ENCODE measurements at places on chromosomes 11 and 22. TPM values are rescaled to one million over a fixed set of nuclear protein-coding genes. Genes with fewer than 3 reads are reported as not detected.

DNA sequence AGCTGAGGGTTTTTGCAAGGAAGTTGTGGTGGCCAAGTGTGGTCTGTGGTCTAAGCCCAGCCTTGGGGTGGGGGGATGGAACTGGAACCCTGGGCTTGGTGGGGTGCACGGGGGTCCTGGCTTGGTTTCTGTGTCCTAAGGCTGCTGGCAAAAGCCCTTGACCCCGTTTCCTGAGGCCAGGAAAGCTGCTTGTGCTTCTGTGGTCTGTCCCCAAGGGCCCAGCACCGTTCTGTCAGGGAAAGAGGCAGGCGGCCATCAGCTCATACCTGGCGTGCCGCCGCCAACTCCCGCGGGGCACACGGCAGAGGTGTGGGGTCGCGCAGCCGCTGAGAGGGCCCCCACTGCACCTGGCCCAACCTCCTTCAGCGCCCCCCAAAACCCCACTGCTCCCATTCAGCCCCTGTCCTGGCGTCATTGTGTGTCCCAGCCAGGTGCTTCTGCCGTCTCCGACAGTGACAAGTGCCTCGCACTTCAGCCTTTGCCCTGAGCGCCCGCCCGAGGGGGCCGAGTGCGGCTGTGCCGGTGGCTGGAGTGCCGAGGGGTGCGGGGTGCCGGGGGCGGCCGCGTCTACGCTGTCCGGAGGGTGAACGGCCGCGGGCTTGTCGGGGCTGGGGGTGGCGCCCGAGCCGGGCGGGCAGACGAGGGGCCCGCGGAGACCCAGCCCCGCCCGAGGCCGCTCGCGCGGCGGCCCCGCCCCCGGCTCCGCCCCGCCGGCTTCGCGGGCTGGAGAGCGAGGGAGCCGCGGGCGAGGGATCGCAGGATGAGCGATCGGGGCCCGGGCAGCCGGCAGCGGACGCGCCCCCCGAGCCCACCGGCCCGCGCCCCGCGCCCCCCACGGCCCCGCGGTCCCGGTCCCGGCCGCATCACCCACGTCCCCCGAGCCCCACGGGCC lies at the start of gene CNIH2:
CNIH2 (plus strand) TSS at position 705 of the 892 bp plus-strand sequence. CDS start 282 bp downstream, outside the sequence.
- DNase-seq = no peak

GRCh38 chr11:12505183-12505582 lies 127.8 kb downstream of the PARVA start:
- no peak for DNase-seq

DNA sequence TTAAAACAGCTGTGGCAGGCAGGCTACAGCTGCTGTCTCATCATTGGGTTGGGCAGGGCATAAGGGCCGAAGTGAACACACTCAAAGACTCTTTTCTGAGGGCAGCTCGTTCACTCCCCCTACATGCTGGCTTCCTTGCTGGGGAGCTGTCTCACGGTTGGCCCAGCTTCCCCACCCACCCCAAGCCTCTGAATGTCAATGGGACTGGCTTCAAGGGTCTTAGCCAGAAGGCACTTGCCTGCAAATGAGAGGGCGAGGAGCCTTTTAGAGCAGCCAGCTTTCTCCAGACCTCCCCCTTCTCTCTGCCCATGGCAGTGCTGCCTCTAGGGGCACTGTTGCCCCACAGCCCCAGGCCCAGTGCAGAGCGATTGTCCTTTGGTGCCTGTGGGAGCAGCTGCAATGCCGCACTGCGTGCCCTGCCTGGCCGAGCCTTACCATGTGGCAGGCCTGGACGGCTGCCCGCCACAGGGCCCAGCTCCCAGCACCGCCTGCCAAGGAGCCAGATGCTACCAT lies 94.7 kb upstream of the RASSF10 start:
- no peak for DNase-seq

- DNase-seq = no peak
Measured at GRCh38 chr11:116736763-116737162, 36.0 kb downstream of the BUD13 start.

DNA sequence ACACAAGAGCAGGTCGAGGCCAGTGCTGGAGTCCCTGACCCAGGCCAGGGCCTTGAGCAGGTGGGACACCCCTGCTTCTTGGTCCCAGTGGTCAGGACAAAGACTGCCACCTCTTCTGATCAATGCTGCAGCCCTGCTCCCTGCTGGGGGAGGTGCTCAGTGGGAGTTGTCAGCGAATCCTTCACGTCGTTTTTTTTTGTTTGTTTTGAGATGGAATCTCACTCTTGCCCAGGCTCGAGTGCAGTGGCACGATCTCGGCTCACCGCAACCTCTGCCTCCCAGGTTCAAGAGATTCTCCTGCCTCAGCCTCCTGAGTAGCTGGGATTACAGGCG lies 34.7 kb downstream of the NUP50 start:
- no peak for DNase-seq

GRCh38 chr22:46121079-46121478 lies 29.2 kb upstream of the PPARA start:
- DNase-seq = no peak

- DNase-seq = no peak
Measured at GRCh38 chr11:23497040-23497439, 636.8 kb upstream of the CCDC179 start.

The BTBD10 gene
- total RNA-seq = 34.8 TPM

The CNTF gene
- 1.6 TPM for total RNA-seq

The LRRC4C gene
- total RNA-seq = 14.0 TPM

GRCh38 chr11:111461460-111462235 lies 50.5 kb downstream of the BTG4 start:
- DNase-seq = peak; percentile 37

The CNIH2 gene
- total RNA-seq = 21.3 TPM

GRCh38 chr11:69136471-69136870 lies 19.3 kb upstream of the SMIM38 start:
- no peak for DNase-seq

DNA sequence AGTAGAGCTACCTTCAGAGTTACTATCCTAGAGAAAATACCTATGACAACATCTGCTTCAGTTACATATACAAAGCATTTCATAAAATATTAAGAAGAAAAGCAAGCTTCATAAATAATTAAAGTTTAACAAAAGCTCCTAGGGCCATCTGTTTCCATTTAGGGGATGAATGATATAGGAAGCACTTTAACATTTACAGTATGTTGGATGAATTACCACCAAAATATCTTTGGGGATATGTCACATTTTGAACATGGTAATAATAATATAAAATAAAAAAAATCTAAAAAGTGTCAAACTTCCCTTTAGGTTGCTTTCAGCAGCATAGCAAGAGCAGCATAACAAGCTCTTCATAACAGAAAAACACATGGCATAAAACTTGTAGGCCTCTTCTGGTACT lies 104.6 kb downstream of the ATG16L2 start:
- DNase-seq = no peak

DNA sequence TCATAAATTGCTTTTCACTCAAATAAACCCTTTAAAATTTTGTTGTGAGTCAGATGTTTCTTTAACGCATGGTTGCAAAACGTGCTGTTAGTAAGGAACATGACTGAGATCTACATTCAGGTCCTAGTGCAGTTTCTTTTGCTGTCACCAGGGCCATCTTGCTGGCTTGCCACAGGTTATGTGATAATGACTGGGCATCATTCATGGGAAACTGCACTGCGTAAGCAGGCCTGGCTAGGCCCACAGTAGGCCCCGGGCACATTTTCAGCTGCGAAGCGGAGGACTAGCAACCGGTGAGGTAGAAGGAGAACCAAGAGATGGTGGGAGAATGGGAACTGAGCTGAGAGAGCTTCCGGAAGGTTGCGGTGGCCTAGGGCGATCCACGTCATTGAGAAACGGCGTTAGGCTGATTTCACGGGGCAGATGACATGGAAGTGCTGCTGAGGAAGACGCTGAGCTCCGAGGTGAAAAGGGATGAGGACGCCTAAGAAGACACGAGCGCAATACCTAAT lies 3.2 kb upstream of the KLHDC7B start:
- DNase-seq = no peak

The MMP1 gene
- total RNA-seq = 6.5 TPM

DNA sequence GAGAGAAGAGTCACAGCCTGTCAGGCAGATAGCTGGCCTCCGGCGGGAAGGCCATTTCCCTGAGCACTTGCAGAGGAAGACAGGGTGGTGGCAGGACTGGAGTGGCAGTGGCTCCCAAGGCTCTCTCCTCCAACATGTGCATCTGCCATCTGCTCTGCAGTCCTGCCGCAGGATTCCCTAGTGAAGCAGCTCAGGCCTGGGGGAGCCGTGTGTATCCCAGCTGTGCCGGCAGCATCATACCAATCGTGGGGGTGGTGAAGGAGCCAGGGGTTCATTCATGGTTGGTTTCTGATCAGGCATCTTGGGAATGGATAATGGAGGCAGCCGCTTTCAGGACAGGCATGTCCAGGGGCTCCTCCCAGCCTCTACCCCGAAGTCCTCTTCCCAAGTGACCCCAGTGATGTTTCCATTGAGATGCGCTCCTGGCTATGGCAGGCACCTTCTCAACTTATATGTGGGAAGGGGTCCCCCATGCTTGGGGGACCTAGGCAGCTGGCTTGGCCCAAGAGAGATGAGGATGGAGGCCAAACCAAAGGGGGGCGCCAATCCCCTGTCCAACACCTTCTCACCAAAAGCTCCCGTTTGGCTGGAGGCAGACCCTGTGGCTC lies 6.1 kb downstream of the TAGLN start:
- no peak for DNase-seq

The PRSS23 gene
- 47.1 TPM for total RNA-seq

The RIMBP3B gene
- total RNA-seq = 0.29 TPM

- DNase-seq = no peak
Measured at GRCh38 chr11:64384981-64385944, 26.3 kb downstream of the RPS6KA4 start.

DNA sequence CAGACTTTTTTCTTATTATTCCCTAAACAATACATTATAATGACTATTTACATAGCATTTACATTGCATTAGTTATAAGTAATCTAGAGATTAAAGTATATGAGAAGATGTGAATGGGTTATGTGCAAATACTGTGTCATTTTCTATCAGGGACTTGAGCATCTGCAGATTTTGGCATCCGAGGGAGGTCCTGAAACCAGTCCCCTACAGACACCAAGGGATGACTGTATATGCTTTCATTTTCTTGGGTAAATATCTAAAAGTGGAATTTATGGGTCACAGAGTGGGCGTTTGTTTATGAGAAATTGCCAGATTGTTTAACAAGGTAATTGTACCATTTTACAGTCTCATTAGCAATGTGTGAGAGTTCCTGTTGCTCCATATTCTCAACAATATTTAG lies 454.5 kb upstream of the API5 start:
- no peak for DNase-seq

- no peak for DNase-seq
Measured at GRCh38 chr11:117204283-117205080, 5.3 kb downstream of the TAGLN start.

GRCh38 chr22:40499209-40499623 lies 128.8 kb downstream of the SGSM3 start:
- no peak for DNase-seq

DNA sequence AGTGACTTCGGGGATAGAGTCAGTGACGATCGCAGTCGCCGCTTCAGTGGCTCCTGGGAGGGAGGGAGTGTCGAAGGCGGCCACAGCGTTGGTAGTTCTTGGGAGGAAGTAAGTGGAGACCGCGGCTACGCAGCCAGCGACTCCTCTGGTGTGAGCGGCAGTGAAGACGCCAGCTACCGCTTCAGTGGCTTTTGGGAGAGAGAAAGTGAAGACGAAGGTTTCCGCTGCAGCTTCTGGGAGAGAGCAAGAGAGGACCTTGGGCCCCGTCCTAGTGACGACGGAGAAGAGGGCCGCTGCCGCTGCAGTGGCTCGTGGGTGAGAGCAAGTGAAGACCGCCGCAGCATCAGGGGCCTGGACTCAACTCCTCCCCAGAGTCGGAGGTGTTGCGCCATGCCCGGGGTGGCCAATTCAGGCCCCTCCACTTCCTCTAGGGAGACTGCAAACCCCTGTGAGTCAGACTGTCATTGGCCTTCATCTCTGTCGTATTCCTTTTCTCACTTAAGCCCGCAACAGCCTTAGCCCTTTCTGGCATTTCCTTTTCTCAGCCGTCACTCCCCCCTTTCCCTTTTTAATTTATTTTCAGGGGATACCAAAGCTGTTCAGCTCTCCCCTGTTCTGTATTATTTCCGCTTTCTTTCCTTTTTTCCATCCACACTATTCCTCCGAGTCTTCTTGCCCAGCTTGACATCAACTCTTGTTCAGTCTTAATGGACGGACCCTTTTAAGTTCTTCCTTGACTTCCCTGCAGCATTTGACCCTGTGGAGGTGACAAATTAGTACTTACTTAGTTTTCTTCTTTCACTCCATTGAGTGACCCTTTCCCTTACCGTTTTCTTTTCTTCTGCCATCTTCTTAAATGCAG lies 1.0 kb downstream of the ANKRD42 start:
- DNase-seq = no peak

- no peak for DNase-seq
Measured at GRCh38 chr11:116598036-116598435, 174.8 kb downstream of the BUD13 start.

- no peak for DNase-seq
Measured at GRCh38 chr11:72631806-72632731, 42.2 kb downstream of the PDE2A start.

GRCh38 chr22:31451709-31452571 lies 37.7 kb downstream of the EIF4ENIF1 start:
- no peak for DNase-seq

DNA sequence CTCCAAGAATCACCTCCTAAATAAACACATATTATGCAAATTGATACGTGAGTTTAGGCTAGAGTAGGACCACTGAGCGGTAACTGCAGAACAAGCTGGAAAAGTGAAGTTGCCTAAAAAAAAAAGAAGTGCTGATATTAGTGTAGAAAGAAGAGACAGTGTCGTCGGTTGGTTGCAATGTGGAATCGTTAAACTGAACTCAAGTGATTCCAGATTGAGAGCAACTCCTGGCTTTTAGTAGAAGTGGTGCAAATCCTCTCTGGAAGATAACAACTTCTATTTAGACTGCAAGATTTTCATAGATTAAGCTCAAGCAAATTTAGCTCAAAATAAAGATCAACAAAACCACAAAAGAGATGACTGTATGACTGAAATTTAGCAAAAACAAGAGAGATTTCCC lies 97.0 kb upstream of the PGR start:
- DNase-seq = no peak

GRCh38 chr11:116519499-116519898 lies 253.3 kb downstream of the BUD13 start:
- no peak for DNase-seq

- DNase-seq = no peak
Measured at GRCh38 chr11:127035824-127036223, 35.3 kb upstream of the KIRREL3 start.

The MS4A4A gene
- total RNA-seq = not detected

- DNase-seq = no peak
Measured at GRCh38 chr11:68052137-68052873, 13.5 kb downstream of the TCIRG1 start.

DNA sequence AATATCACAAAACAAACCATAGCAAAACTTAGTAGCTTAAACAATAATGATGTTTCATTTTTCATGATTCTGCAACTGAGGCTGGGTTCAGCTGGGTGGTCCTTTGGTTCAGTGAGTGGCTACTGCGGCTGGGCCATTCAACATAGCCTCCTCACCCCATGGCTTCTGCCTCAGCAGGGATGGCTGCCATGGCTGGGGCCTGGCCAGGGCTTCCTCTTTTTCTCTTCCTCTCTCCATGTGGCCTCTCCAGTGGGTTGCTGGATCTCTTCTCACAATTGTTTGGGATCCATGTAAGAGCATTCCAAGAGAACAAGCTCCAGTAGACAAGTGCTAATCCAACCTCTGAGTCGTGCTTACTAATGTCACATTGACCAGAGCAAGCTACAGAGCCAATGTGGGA lies 248.6 kb upstream of the PLET1 start:
- no peak for DNase-seq

Data from type B pancreatic cell (in vitro differentiated cells).